ENCODE measurements at places on chromosomes 7 and 10.

DNA sequence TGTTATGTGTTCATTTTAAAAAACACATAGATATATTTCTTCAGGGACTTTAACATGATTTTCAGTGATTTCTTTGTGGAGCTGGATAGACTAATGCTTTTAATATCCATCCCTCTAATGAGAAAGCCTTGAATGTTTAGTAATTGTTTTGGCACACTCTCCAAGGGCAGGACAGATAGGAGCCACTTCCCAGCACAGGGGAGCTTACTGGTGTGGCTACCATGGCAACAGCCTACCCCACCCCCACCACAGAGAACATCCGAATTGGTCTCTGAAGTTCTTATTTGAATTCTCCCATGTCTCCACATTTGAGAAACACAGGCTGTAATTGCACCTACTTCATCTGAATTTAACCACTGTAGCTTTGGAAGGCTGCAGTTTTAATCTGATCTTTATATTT is 87.7 kb downstream of the PRKG1 start:
- DNase-seq = no peak

- DNase-seq = no peak
Observed at GRCh38 chr7:27213433-27214238, 13.7 kb upstream of the HOXA13 start.

- no peak for DNase-seq
Observed at GRCh38 chr10:119643306-119644204, 7.6 kb upstream of the BAG3 start.

- DNase-seq = no peak
Observed at GRCh38 chr7:156279635-156280034, 360.9 kb upstream of the RNF32 start.

GRCh38 chr7:71694665-71695064 is 562.7 kb downstream of the GALNT17 start:
- DNase-seq = no peak

GRCh38 chr7:116953906-116954838 is 871 bp downstream of the ST7 start:
- peak; percentile 10 for DNase-seq
